ENCODE measurements at places on chromosomes 13 and 19.

DNA sequence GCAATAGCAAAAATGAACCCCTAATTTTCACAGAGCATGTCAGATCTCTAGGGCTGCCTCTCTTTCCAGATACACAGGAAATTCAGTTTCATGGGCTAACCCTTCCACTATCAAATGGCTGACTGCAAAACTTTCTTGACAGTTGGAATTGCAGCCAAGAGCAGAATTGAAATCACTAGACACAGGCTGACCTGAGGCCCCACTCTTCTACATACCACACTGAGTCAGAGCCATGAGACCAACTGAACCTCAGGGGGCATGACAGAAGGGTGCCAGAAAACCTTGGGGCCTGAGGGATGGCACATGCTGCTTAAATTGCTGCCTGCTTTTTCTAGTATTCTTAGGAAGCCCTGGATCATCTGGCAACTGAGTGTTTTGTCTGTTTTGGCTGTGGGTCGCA is 1.7 kb upstream of the DLEU7 start:
- no peak for DNase-seq

- peak; percentile 88 for DNase-seq
Measured at GRCh38 chr19:48330012-48330681, 4.8 kb downstream of the EMP3 start.

DNA sequence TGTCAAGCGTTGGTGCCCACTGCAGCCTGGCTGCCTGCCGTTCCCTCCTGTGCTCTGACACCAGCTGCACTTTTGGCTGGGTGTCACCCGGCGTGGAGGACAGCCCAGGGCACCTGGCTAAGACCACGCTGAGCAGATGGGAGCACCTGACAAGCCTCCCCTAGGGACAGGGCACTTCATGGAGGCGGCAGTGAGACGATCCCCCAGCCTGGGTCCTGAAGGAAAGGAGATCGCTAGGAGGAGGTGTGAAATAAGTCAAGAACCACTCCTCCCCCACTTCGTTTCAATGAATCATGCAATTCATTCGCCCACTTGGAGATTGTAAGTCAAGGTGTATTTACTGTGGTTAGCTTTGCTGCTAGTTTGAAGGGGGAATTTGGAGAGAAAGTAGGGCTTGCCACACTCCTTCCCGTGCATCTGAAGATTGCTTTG is 38.8 kb downstream of the VSTM2B start:
- peak; percentile 39 for DNase-seq

- DNase-seq = no peak
Measured at GRCh38 chr13:100875392-100876043, 200.9 kb upstream of the TMTC4 start.

DNA sequence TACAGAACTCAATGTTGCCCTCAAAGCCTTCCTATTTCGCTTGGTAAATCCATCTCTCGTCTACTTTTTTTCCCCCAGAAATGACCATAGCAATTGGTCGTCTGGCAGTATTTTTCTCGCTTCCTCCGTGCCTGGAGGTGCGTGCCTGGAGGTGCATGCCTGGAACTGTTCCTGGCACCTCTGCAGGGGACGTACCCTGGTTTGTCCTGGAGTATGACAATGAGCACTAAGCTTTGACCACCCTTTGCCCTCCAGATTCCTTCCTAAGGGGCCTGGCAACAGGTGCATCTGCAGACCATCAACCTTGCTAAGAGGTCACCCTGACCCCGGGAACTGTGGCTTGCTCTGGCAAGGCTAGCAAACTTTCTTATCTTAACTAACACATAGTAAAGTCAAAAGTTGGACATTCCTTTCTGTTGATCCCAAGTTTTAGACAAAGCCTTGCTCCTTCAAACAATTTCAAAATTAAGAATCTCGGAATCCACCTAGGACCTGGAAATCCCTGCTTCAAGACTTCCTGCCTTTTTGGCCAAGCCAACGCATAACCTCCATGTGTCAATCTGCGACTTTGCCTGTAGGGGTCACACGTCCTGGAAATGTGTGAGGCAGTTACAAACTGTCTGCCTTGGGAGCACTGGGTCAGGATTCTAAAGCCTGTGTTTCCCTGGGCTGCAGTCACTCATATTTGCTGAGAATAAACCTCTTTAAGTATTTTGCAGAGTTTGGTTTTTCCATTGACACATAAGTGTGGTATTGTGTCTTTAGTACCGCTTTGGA is 28.8 kb upstream of the TUBGCP3 start:
- no peak for DNase-seq

DNA sequence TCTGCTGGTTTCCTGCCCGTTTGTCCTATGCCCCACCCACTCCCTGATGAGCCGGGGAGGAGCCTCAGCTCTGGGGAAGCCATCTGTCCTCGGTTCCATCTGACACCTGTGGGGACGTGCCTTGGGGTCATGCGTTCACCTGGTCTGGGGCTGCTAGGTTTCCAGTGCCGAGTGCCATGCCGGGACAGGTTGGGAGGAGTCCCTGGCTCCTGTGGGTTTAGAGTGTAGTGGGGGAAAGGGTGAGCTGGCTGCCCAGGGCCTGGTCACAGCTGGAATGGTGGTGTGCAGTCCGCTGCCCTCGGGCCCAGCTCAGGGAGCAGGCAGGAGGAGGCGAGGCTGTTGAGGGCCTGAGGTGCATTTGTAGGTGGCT is 2.5 kb downstream of the KDM4B start:
- peak; percentile 37 for DNase-seq

GRCh38 chr13:70339738-70340137 is 231.5 kb upstream of the KLHL1 start:
- no peak for DNase-seq

- DNase-seq = peak; percentile 98
Measured at GRCh38 chr13:111572956-111573761, 252.7 kb downstream of the TEX29 start.

DNA sequence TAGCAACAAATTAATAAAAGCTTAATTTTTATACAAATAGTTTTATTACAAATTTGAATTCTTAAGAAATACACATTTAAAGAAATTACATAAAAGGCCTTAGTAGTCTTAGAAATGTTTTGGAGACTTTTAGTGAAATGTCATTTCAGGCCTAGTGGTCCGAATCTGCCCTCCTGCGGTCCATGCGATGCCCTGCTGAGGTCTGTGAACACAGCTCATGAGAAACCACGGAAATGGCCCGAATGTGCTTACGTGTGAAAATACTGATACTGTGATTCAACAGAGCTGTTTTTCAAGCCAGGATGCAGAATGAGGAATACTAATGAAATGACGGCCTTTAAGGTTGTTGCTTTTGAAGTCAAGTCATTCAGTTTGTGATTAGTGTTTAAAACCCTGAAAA is 157.9 kb downstream of the COL4A1 start:
- no peak for DNase-seq

DNA sequence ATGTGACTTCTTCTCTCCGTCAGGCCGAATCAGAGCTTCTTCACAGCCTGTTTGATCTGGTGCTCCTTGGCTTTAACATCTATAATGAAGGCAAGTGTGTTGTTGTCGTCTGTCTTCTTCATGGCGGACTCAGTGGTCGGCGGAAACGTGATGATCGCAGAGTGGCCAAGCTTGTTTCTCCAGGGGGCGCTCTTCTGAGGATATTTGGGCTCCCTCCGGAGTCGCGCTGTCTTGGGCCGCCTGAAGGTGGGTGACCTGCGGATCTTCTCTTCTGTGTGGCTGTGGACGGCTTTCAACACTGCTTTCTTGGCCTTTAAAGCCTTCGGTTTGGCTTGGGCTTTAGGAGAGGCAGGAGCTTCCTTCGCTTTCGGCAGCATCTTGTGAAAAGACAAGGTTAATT is 9.8 kb downstream of the TPRX1 start:
- no peak for DNase-seq

DNA sequence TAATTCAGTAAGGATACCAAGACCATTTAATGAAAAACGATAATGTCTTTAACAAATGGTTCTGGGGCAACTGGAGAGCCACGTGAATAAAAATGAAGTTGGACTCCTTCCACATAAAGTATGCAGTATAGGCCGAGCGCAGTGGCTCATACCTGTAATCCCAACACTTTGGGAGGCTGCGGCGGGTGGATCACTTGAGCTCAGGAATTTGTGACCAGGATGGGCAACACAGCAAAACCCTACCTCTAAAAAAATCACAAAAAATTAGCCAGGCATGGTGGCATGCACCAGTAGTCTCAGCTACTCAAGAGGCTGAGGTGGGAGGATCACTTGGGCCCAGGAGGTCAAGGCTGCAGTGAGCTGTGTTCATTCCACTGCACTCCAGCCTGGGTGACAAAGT is 20.6 kb upstream of the CD33 start:
- no peak for DNase-seq

GRCh38 chr13:20127562-20128458 is 33.0 kb downstream of the GJA3 start:
- no peak for DNase-seq

DNA sequence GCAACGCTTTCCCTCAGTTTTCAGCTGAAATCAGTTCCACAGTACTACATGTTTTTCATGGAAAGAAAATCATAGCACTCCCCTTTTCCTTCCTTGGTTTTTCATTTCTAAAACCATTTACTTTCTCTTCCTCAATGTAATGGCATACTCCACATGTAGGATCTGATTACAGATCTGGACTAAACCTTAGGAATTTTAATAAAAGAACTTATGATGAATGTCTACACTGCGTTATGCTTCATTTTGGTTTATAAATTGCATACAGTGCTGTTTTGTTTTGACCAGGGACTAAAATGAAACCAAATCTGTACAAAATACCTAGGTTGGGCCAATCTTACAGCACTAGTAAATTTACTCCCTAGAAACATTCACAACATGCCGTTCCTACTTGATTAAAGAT is 589.9 kb downstream of the TBC1D4 start:
- DNase-seq = no peak

DNA sequence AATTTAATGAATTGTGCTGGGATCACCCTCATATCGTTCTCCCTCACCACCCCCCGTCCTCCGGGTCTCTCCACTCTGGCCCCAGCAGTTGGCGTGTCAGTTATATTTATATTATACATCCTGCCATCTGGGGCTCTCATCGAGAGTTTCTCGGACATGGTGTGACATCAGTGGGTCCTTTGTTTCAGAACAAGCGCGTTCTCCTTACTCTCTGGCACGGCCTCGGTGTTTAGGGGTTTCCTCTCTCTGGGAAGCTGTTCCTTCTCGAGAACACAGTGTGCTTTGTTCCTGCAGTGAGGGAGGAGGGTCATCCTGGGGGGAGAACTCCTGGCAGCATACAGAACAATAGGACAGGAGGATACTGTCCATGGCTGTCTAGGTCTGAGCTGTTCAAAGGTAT is 9.8 kb upstream of the MCF2L start:
- DNase-seq = no peak

- no peak for DNase-seq
Measured at GRCh38 chr19:23410155-23410554, 14.9 kb upstream of the ZNF91 start.

- DNase-seq = no peak
Measured at GRCh38 chr19:43641333-43641732, 1.7 kb upstream of the CADM4 start.

GRCh38 chr13:56189439-56189838 is 951.3 kb upstream of the PRR20A start:
- DNase-seq = no peak

GRCh38 chr13:21225082-21225481 is 48.6 kb downstream of the MRPL57 start:
- DNase-seq = no peak

DNA sequence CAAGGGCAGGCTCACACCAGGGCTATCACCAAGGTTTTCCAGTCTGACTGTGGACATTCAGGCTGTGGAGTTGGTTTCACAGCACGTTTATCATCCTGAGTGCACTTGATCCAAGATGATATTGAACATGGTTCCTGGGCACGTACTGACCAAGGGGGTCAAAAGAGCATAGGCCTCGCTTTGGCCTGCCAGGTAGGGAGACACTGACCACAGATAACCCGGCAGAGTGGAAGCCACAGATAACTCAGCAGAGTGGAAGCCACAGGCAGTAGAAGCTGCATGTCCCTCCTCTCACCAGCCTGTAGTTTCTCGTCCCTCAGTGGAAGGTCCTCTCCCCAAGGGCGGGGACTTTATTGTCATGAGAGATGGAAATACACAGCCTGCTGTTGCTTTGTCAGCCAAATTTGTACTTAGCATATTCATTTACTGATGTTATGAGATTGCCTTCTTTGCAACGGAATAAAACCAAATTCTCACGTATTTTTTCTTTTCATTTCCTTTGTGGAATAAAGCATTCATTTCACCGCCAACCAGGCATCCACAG is 8.8 kb upstream of the KRTDAP start:
- DNase-seq = no peak

- DNase-seq = no peak
Measured at GRCh38 chr13:80242728-80243427, 98.0 kb downstream of the SPRY2 start.

GRCh38 chr19:54937926-54938325 is 9.4 kb downstream of the NLRP7 start:
- DNase-seq = no peak

GRCh38 chr19:29422486-29423085 is 103.2 kb upstream of the VSTM2B start:
- DNase-seq = no peak

DNA sequence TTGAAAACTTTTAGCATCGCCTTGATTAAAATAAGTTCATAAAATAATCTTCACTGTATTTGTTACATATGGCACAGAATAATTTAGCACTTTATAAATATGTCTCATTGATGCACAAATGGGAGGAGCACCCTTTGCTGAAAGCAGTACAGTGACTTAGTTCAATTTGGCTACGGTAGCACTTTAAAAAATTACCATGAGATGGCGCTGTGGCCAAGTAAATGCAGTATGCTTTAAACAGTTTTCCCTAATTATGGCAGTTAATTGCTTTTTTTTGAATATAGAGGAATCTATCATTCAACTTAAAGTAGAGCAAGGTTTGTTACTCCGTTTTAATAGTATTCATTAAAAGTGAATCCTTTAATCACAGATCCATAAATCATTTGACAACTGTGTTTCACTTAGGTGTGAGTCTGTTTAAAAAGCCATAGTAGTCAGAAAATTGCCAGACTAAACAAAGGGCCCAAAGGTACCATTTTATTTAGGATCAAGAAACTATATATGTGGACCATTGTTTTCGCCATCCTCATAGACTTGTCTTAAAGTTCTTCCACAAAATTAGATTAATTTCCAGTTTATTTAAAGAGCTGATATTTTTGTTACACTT is 34.7 kb upstream of the ESD start:
- DNase-seq = peak; percentile 36

- no peak for DNase-seq
Measured at GRCh38 chr13:99733346-99733745, 232.1 kb downstream of the TM9SF2 start.

- no peak for DNase-seq
Measured at GRCh38 chr19:2336528-2337328, 8.2 kb downstream of the SPPL2B start.

- no peak for DNase-seq
Measured at GRCh38 chr19:40744554-40745401, 5.5 kb downstream of the ACTMAP start.

Measured in NCI-H345 (cell line).